IPS-NIHi11 (cell line): ENCODE measurements at places on chromosomes 3 and 15.

DNA sequence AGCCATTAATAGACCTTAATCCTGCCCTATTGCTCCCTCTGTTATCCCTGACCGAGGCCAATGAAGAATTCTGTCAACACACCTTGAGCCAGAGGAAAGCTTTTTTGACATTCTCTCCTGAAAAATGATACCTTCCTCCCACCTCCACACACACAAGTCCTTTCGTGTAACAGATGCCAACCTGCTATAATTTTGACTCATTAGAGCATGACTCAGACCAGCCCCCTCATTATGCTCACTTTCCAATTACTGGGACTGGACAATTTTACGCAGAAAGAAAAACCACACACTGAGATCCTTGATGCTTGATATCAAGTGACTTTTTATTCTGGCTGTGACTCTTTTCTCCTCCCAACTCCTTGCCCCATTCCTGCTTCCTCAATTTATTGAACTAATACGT, 50.9 kb downstream of the LSAMP start:
- DNase-seq: no peak

- no peak for DNase-seq
Measured at GRCh38 chr3:29279286-29279685, 1.6 kb upstream of the RBMS3 start.

DNA sequence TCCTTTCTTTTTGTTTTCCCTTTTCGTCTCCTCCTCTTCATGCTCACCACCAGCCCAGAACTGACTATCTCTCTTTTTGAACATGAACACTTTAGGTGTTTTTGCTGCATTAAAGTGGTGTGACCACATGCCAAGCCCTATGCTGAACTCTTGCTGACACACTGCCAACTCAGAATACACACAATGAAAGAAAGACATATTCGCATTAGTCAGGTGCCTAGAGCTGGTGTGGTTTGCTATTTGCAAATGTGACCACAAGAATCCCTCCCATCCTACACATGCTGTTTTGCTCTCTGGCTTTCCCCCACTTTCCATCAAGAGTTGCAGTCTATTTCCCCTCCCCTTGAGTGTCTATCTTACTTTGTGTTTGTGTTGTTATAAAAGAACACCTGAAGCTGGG, 967.8 kb upstream of the CFAP20DC start:
- no peak for DNase-seq

DNA sequence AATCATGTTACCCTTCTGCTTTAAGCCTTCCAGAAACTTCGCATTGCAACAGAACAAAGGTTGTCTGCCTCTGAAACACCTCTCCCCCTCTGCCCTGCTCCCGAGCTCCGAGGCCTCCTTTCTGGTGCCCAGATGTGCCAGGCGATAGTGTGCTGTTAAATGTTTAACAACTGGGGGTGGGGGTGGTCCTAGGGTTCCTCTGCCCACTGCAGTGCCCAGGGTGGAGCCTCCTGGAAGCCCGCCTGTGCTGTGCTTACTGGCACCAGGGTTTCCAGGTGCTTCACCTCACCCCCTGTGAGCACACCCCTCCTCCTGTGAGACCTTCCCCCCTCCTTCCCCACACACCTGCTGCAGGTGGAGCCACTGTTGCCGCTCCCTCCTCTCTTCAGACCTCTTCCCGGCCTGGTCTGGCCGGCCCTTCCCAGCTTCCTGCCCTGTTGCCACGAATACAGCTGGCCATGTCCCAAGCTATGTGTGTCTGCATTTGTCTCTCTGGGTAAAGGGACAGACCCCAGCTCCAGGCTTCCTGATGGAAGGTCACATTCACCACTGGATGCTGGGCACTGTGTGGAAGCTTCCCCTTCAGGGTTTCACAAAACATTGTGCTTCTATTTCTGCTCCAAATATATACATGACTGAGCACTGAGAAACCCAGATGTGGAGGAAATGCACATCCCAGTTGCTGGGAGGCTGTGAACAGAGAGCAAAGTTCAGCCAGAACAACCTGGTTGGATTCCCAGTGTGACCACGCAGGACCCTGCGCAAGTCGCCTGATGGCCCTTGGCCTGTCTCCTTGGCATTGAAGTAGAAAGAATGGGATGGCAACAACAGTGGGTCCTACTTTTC, 37.2 kb downstream of the MGLL start:
- peak; percentile 27 for DNase-seq

GRCh38 chr15:81914734-81915256, 131.0 kb downstream of the MEX3B start:
- DNase-seq: no peak

DNA sequence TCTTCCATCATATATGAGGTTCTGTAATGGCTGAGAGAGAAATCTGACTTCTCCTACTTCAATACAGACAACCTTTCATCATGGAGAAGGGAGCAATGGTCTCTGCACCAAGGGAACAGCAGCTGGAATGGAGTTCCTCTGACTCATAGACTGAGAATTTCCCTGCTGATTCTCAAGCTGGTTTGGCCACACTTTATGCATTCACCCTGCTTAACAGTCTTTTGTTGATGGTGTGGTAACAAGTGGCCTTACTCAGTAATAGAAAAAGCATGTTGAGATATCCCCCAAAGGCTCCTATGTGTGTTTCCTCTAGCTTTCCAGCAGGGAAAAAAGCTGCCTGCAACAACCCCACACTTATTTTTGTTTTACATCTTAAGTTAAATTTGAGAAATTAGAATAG, 138.1 kb downstream of the GREM1 start:
- DNase-seq: peak; percentile 45

DNA sequence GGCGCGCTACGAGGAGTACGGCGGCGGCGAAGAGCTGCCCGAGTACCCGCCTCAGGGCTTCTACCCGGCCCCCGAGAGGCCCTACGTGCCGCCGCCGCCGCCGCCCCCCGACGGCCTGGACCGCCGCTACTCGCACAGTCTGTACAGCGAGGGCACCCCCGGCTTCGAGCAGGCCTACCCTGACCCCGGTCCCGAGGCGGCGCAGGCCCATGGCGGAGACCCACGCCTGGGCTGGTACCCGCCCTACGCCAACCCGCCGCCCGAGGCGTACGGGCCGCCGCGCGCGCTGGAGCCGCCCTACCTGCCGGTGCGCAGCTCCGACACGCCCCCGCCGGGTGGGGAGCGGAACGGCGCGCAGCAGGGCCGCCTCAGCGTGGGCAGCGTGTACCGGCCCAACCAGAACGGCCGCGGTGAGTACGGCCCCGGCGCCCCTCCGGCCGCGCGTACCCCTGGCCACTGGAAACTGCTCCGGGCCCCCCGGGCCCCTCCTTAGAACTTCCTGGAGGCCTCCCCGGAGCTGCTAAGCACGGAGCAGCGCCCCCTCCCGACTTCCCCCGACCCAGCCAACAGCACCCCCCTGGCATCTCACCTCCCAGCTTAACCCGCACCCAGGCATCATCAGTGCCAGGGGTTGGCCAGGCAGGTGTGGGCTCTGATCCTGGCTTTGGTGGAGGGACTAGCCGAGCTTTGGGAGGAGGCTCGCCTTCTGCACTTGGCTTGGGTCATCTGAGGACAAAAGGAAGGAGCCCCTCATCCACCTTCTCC, 1.4 kb downstream of the LOXL1 start:
- DNase-seq: peak; percentile 88

GRCh38 chr3:16704941-16705340, 99.7 kb upstream of the DAZL start:
- no peak for DNase-seq

DNA sequence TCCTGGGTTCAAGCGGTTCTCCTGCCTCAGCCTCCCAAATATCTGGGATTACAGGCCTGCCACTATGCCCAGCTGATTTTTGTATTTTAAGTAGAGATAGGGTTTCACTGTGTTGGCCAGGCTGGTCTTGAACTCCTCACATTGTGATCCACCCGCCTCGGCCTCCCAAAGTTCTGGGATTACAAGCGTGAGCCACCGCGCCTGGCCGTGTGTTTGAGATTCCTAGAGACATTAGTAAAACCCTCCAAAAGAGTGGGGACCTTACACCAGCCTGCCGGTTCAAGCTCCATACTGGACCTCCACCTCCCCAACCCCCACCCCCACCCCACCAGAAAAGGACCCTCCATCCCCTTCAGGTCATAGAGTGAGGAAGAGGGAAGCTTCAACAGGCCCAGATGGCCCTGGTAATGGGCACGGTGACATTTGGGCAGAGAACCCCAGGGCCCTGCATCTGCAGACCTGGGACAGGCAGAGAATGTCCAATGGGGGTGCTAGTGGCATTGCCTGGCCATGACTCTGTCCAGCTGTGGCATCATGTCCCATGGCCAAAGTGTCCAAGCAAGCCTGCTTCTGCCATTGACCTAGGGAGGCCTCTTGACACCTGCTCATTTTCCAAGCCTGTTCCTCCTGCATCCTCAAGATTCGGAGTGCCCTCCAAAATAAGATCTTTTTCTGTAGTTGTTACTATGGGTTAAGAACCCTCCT, 108.9 kb upstream of the KLF13 start:
- DNase-seq: no peak

- DNase-seq: no peak
Measured at GRCh38 chr3:13666781-13667709, 118.1 kb downstream of the FBLN2 start.

- no peak for DNase-seq
Measured at GRCh38 chr3:149160754-149161300, 31.4 kb downstream of the HPS3 start.
